Upper lobe of right lung (tissue), 1 donor: ENCODE measurements at places on chromosomes 5 and 9. TPM values are rescaled to one million over a fixed set of nuclear protein-coding genes. Genes with fewer than 3 reads are reported as not detected.

GRCh38 chr5:139848508-139849100 is 53.0 kb downstream of the PSD2 start:
- H3K4me3 ChIP-seq = peak overlapping the region; percentile 55
- peaks cover 13% of the 10 kb centered on the region for H3K4me1 ChIP-seq
- H3K36me3 ChIP-seq = no peaks in the 10 kb centered on the region

DNA sequence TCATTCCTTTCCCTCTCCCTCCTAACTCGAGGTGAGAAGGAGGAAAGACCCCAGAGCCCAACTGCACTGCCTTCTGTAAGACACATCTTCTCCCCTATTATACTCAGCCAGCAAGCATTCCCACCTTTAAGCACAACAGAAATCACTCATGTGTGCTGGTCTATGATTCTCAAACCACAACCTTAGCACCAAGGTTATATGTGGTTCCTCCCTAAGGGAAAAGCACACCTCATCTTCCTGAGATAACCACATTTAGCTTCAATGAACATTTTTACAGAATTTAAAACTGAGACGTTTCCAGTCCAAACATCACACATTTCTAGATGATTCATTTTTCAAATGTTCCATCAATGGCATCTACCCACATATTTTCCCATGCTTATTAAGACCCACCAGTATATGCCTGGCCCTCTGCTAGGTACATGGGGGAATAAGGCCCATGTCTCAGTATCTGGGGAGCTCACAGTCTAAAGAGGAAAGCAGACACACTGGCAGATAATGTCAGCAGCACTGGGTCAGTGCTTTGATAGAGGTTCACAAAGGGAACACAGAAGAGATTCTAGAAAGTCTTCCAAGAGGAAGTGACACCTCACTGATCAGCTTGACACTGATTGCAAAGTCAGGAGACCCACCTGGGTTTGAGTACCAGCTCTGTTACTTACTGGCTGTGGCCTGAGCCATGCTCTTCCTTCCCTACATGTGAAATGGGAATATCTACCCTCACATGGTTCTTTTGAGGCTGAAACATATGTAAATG is 245.4 kb downstream of the DENND1A start:
- H3K36me3 ChIP-seq = no peaks in the 10 kb centered on the region
- no peak overlapping the region for H3K4me3 ChIP-seq
- H3K27me3 ChIP-seq = no peaks in the 10 kb centered on the region
- DNase-seq = no peak
- H3K4me1 ChIP-seq = no peaks in the 10 kb centered on the region
- H3K27ac ChIP-seq = no peak overlapping the region

DNA sequence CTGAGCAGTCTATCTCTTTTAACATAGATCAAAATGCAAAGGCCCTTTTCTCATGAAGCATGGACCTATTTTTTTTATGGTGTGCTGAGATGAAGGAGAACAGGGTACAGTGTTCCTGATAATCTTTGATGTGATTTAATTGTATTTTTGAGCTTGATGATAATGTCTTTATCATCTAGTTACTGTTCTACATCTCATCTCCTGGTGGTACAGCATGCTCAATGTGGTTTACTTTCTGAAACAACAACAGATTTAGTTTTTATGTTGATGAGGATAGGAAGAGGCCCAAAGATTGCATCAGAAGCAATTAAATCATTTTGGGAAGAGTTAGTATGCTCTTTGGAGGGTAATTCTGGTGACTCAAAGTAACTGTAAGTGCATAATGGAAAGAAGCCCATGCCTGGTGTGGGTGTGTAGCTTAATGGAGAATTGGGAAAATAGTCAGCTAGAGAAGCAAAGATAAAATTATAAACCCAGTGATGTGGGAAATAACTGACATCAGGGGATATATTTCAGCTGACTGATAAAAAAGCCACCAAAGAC is 123.0 kb upstream of the KCNN2 start:
- no peak for DNase-seq
- H3K4me3 ChIP-seq = no peak overlapping the region
- H3K27me3 ChIP-seq = no peaks in the 10 kb centered on the region

SLC45A2 gene
- not detected for total RNA-seq

SMIM33 gene
- total RNA-seq = not detected

- H3K27me3 ChIP-seq = no peaks in the 10 kb centered on the region
- H3K4me3 ChIP-seq = no peak overlapping the region
- no peaks in the 10 kb centered on the region for H3K36me3 ChIP-seq
- no peak for DNase-seq
Measured at GRCh38 chr9:20353524-20353923, 268.8 kb downstream of the MLLT3 start.

GRCh38 chr9:83956086-83956435 is 24.0 kb downstream of the HNRNPK start:
- H3K4me3 ChIP-seq = peak overlapping the region; percentile 85
- H3K36me3 ChIP-seq = peaks cover 27% of the 10 kb centered on the region
- peak overlapping the region; percentile 95 for H3K27ac ChIP-seq
- DNase-seq = peak; percentile 82

DNA sequence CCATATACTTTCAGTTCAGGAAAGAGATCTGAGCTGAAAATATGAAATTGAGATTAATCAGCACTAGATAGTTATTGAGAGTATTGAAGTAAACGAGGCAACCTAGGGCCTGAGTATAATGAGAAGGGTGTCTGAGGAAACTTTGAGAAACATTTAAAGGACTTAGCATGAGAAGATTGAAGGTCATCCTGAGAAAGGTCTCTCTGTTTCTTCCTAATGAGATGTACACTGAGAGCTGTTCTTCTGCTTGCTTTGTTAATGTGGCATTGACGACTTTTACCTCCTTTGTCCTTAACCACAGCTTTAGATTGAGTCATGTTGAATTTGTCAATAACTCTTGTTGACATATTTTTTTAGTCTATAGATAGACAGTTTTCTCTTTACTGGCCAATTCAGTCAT is 145.1 kb upstream of the ACTBL2 start:
- no peak overlapping the region for H3K4me3 ChIP-seq
- H3K4me1 ChIP-seq = no peaks in the 10 kb centered on the region
- DNase-seq = no peak
- no peaks in the 10 kb centered on the region for H3K27me3 ChIP-seq
- no peak overlapping the region for H3K27ac ChIP-seq

MELK gene
- 1.2 TPM for total RNA-seq

DNA sequence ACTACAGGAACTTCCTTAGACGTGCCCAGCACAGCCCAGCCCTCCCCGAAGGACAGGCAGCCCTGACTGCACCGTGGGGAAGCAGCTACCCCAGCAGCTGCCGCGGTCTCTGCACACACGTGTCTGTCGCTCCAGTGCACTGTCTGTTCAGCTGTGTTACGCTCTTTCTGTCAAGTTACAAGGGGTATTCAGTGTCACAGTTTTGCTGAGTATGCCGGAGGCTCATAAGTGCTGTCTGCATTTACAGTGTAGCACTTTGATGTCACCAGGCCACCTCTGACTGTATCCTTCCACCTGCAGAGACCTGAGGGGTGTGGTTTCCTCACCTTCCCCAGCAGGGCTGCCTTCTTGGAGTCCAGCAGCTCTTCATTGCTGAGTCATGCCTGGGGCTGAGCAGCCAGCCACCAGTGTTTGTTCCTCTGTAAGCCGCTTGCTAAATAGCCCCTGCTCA is 126.8 kb downstream of the EHMT1 start:
- H3K27ac ChIP-seq = no peak overlapping the region
- H3K4me1 ChIP-seq = no peaks in the 10 kb centered on the region
- DNase-seq = no peak
- no peak overlapping the region for H3K4me3 ChIP-seq
- no peaks in the 10 kb centered on the region for H3K27me3 ChIP-seq

- no peaks in the 10 kb centered on the region for H3K4me1 ChIP-seq
- no peak overlapping the region for H3K4me3 ChIP-seq
- no peak for DNase-seq
Measured at GRCh38 chr9:80934095-80934494, 755.3 kb downstream of the TLE1 start.

DNA sequence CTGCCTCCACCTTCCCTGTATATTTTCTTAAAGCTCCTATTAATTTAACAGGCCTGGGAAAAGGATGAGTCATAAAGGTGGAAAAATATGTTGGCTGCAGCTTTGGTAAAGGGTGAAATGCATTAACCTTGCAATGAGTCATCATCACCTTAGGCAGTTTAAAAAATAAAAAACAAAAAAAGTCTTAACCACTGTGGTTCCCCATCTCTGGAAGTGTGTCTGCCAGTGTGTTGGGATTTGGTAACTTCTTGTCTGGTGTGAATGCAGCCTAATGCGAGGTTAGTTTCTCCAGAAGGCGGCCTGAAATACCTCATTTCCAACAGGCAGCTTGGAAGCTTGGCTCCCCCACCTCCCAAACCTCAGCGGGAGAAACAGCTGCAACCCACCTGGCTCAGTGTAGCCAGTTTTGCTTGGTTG is 265.3 kb upstream of the GAS1 start:
- H3K4me3 ChIP-seq = no peak overlapping the region
- H3K4me1 ChIP-seq = no peaks in the 10 kb centered on the region
- H3K36me3 ChIP-seq = no peaks in the 10 kb centered on the region
- H3K27me3 ChIP-seq = no peaks in the 10 kb centered on the region
- H3K27ac ChIP-seq = no peak overlapping the region

- no peak for DNase-seq
- H3K27me3 ChIP-seq = no peaks in the 10 kb centered on the region
- no peak overlapping the region for H3K4me3 ChIP-seq
- no peaks in the 10 kb centered on the region for H3K36me3 ChIP-seq
Measured at GRCh38 chr5:65209341-65209740, 272.4 kb downstream of the ADAMTS6 start.

DNA sequence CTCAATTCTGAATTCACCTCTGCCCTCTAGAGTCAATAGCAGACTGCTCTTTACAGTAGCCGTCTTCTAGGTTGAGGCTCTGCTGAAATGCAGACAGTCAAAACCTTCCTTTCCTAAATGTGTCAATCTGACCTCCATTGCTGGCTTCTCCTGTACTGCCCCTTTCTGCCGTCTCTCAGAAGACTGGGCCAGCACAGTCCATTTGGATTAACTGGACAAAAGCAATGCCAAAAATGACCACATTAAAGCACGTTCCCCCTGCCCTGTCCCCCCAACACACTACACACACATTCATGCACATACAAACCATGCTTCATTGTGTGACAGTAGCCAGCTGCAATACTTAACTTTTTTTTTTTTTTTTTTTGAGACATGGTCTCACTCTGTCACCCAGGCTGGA is 130.2 kb upstream of the LIFR start:
- no peak overlapping the region for H3K27ac ChIP-seq
- no peaks in the 10 kb centered on the region for H3K27me3 ChIP-seq
- H3K36me3 ChIP-seq = no peaks in the 10 kb centered on the region

DEPDC1B gene
- 0.20 TPM for total RNA-seq

GRCh38 chr5:71537687-71538086 is 49.5 kb upstream of the MCCC2 start:
- no peaks in the 10 kb centered on the region for H3K4me1 ChIP-seq
- no peaks in the 10 kb centered on the region for H3K27me3 ChIP-seq
- H3K4me3 ChIP-seq = no peak overlapping the region

DNA sequence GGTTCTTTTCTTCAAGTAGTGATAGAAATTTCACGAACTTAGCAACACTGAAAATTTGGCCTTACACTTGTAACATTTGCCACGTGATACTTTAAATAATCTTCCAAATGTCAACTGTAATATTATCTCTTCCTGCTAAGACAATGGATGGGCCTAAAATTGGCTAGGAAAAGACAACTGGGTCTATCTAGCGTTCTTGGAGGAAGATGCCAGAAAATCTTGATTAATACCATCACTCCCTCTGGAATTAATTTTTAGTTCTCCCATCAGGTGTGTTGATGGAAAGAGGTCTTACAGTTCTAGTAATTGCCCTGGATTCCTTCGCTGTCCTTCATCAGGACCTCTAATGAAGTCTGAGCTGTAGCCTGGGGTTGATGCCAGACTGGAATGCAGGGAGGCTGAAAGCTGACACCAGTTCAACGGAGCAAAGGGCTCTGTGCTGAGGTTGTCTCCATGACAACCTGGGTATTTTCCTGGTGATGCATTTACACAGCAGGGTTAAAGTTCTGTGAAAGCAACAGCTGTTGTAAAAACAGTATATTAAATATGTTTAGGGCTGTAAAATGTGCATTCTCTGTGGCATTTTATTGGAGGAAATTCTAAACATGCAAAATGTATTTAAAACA is 92.3 kb downstream of the GAS1 start:
- H3K27ac ChIP-seq = no peak overlapping the region
- H3K36me3 ChIP-seq = no peaks in the 10 kb centered on the region
- DNase-seq = no peak
- peaks cover 4% of the 10 kb centered on the region for H3K27me3 ChIP-seq
- no peaks in the 10 kb centered on the region for H3K4me1 ChIP-seq

- no peak overlapping the region for H3K27ac ChIP-seq
- no peaks in the 10 kb centered on the region for H3K36me3 ChIP-seq
- peaks cover 8% of the 10 kb centered on the region for H3K4me1 ChIP-seq
- H3K27me3 ChIP-seq = no peaks in the 10 kb centered on the region
- H3K4me3 ChIP-seq = no peak overlapping the region
Measured at GRCh38 chr9:125258160-125258785, 3.4 kb upstream of the GAPVD1 start.

LCN1 gene
- total RNA-seq = not detected

- DNase-seq = no peak
- H3K36me3 ChIP-seq = no peaks in the 10 kb centered on the region
- no peaks in the 10 kb centered on the region for H3K4me1 ChIP-seq
Measured at GRCh38 chr5:31754741-31755675, 116.1 kb downstream of the PDZD2 start.

VDAC1 gene
- 112 TPM for total RNA-seq

GRCh38 chr5:77632526-77633206 is 5.8 kb downstream of the OTP start:
- H3K36me3 ChIP-seq = no peaks in the 10 kb centered on the region
- peaks cover 97% of the 10 kb centered on the region for H3K27me3 ChIP-seq
- no peak overlapping the region for H3K27ac ChIP-seq
- H3K4me1 ChIP-seq = peaks cover 18% of the 10 kb centered on the region
- no peak overlapping the region for H3K4me3 ChIP-seq

- no peak overlapping the region for H3K27ac ChIP-seq
- H3K4me1 ChIP-seq = peaks cover 14% of the 10 kb centered on the region
- DNase-seq = no peak
- H3K36me3 ChIP-seq = peaks cover 3% of the 10 kb centered on the region
- no peak overlapping the region for H3K4me3 ChIP-seq
Measured at GRCh38 chr9:134731497-134732391, 90.1 kb downstream of the COL5A1 start.

- no peak overlapping the region for H3K27ac ChIP-seq
- DNase-seq = no peak
- H3K27me3 ChIP-seq = no peaks in the 10 kb centered on the region
- H3K4me1 ChIP-seq = no peaks in the 10 kb centered on the region
- H3K36me3 ChIP-seq = no peaks in the 10 kb centered on the region
- H3K4me3 ChIP-seq = no peak overlapping the region
Measured at GRCh38 chr9:72733895-72734294, 212.5 kb downstream of the TMC1 start.

FRRS1L gene
- 0.09 TPM for total RNA-seq
